GM12891 (cell line): ENCODE measurements at places on chromosomes 11 and 22.

- no peak for DNase-seq
Measured at GRCh38 chr11:11107076-11107723, 245.8 kb downstream of the CSNK2A3 start.

DNA sequence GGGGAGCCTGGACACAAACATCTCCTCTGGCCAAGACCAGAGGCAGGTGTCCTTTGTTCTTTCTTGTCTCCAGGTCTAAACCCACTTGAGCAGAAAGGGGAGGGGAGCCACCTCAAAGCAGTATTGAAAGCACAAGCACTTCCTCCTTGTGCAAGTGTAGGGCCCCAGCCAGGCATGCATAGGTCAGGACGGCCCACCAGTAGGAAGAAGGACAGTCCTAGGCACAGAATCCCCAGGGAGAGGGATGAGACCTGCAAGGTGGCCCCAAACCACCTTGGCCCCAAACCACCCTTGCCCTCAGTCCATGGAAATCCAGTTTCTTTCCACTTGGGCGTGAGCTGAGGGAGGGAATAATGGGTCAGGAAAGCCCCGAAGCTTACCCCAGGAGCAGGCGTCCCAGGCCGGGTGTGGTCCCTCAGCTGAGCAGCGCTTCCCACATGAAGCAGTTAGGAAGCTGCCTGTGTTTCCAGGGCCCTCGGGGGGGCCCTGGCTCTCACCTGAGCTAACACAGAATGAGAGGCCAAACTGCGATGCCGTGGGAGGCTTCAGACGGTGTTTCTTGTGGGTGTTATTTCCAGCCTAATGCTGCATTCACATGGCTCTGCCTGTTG, 20.4 kb upstream of the IGSF9B start:
- peak; percentile 78 for DNase-seq

GRCh38 chr11:61279934-61280659, 15.0 kb downstream of the VWCE start:
- no peak for DNase-seq

- no peak for DNase-seq
Measured at GRCh38 chr11:62921201-62921572, at the start of gene CHRM1. CHRM1 (minus strand) TSS chr11:62921363; CDS start chr11:62911100, 10,263 bp downstream.

DNA sequence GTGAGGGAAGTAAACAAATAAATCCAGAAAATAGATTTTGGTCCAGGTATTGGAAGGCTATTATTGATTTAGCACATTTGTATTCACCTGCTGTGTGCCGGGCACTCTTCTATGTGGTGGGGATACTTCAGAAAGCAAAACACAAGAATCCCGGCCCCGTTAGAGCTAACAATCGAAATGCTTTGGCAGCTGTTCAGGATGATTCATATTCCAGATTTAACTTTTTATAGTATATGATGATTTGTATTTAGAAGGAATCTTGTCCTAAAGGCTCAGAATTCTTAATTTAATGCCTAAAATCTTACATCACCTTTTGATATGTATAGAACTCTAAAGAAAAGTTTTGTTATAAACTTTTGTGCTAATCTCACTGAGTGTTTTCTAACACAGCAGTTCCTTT, 28.0 kb downstream of the ZC3H12C start:
- no peak for DNase-seq
